ENCODE measurements at places on chromosomes 6 and 20.
A peak's percentile ranks its signal among the peaks of the same experiment; 100 is the strongest.

DNA sequence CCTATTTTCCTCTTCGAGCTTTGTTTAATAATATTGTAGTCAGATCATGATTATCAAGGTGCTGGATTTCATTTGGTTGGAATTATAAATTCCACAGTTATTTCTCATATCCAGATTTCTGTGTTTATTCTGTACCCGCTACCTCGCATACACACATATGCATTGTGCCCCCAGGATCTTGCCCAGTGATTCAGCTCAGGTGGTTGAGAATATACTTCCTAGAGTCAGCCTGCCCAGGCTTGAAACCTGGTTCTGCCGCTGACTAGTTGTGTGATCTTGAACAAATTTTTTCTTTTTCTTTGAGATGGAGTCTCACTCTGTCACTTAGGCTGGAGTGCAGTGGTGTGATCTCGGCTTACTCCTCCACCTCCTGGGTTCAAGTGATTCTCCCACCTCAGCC lies 14.7 kb downstream of the GINM1 start:
- no peak for DNase-seq

DNA sequence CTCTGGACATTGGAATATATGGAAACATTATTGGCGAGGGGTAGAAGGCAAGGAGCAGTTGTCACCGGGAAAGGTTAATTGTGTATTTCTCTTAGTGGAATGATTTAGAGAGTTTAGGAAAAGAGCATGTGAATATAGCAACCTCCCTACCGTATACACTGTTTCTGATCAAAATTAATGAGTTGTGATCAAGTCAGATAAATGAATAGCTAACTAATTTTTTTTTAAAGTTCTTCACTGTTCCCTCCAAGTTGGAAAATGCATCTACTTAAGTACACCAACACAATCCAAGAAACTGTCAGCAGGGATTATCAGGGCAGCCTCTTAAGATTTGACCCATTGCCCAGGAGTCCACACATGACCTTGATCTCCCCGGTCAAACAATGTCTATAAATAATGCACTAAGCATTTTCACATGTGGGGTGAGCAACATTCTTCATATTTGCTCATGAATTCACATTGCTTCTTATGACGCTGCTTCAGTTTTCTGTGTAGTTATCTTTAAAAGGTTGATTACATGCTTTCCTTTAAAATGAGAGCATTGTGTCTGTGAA lies 680.8 kb upstream of the NRSN1 start:
- no peak for DNase-seq

DNA sequence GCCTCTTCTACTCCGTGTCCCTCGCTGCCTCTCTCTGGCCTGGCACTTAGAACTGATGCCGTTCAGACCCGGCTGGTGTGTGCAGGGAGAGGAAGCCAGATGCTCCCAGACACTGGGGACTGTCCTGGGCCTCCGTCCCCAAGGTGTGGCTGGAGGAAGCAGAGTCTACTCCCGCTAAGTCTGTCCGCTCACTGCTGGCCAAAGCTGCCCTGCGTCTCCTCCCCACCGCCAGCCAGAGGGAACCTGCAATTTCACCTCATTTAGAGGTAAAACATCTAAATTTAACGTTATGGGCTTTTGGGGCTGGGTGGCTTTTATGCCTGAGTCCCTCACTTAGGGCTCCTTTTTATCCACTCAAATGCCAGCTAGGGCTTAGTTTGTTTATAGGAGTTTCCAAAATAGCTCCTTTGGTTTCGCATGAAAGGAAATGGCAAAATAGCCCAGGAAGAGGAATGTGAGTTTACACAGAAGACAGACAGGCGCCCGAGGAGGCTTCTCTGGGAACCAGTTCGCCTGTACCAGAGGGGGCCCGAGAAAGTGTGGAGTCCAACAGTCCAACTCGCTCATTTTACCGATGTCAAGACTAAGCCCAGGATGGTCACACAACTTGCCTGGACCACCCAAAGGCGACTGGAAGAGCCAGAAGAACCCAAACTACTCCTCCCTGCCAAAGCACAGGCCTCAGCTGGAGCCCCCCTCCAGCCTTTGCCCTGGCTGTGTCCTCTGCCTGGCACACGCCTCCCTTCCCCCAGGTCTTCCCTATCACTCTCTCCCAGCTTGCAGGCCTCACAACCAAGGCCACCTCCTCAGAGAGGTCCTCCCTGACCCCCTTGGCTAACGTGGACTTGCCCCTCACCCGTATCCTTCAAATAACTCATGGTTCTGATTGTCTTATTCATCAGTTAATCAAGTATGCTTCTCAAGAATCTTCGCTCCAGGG lies 54.5 kb downstream of the RIPOR3 start:
- DNase-seq: no peak

DNA sequence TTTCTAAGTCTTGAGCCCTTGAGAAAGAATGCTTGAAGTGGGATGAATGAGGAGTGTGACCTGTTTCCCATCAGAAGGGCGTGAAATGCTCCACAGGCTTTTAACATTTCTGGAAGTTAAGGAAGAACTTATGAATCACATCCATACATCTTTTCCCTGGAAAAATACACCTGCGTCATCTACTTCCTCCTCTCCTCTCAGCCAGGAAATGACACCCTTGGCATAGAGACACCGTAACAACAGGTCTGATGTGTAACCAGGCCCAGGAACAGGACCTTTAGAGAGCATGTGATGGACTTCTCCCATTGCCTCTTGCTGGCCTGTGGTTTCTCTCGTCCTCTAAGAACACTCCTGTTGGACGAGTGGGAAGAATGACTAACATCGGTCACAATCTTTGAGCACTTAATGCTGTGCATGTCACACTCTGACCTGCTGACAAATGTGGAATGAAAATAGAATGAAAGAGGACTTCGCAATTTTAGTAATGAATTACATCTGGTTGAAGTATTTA lies 28.5 kb upstream of the CITED2 start:
- DNase-seq: no peak

GRCh38 chr6:42452171-42453030 lies 675 bp upstream of the TRERF1 start:
- peak; percentile 62 for DNase-seq

- DNase-seq: no peak
These were observed 98.7 kb downstream of the PLEKHG1 start for GRCh38 chr6:150698391-150698790.

DNA sequence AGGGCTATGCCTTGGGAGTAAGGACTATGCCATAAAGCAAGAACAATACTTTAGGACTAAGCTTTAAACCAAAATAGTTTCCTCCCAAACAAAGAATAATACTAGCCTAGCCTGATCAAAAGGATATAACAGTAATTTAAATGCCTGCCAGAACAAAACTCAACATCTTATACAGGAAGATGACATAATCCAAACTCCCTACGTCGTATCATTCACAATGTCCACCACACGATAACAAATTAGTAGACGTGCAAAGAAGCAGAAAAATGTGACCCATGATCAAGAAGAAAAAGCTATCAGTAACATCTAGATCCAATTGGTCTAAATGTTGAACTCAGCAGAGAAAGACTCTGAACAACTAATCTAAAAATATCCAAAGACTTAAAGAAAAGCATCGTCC lies 65.8 kb downstream of the RSPH3 start:
- no peak for DNase-seq

DNA sequence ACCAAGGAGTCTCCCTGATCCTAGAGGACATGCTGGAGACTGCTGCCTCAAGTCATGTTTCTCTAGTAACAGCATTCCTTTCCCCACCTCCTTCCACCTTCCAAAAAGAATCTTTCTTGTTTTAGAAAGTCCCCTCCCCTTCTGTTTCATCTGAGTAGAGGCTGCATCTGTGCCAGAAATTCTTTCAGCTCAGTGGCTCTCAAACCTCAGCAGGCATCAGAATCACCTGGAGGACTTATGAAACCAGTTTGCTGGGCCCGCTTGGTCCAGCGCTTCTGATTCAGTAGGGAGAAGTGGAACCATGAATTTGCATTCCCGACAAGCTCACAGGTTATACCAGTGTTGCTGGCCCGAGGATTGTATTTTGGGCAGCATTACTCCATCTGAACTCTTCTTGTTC lies 55.1 kb downstream of the TMEM200A start:
- DNase-seq: no peak

GRCh38 chr6:118902726-118903125 lies 8.8 kb downstream of the ASF1A start:
- DNase-seq: no peak

- no peak for DNase-seq
These were observed 36.1 kb upstream of the PLCB4 start for GRCh38 chr20:9032758-9033157.

DNA sequence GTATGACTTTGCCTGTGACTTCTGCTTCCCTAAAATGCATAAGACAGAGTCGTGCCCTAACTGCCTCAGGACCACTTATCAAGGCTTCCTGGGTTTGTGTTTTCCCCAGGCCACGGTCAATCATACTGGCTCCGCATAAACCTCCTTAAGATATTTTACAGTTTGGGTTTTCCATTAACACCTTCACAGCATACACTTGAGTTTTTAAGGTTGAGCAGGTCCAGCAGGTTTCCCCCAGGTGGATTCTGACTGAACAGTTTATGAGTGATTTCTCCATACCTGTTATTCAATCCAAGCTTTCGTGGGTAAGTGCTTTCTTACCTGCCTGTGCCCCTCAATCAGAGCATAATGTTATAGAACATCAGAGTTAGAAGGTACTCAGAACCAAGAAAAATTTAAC lies 39.3 kb downstream of the NINL start:
- DNase-seq: no peak

DNA sequence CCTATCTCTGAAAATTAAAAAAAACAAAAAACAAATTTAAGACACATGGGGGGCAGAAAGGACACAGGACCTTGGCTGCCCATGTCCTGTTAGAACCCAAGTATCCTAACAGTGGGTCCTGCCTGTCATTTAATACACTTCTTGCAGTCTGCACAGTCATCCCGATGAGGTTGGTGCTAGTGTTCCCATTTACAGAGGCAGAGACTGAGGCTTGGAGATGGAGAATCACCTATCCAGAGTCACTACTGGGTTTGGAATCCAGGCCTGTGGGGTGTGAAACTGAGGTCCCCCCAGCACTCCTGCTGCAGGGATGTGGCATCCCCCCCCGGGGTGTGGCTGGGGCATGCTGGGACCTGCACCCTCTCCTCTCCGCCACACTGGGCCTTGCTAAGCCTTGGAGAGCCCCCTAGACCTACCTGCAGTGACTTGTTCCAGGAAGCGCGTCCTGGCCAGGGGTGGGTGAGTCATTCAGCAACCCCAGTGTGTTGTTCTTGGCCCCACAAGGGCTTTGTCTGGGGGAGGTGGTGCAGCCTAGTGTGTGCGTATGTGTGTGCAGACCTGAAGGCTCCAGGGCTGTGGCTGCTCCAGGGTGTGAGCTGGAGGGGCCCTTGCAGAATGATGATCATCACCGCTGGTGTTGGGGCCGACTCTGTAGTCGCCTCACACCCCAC lies 49.7 kb downstream of the BCAS4 start:
- DNase-seq: no peak

DNA sequence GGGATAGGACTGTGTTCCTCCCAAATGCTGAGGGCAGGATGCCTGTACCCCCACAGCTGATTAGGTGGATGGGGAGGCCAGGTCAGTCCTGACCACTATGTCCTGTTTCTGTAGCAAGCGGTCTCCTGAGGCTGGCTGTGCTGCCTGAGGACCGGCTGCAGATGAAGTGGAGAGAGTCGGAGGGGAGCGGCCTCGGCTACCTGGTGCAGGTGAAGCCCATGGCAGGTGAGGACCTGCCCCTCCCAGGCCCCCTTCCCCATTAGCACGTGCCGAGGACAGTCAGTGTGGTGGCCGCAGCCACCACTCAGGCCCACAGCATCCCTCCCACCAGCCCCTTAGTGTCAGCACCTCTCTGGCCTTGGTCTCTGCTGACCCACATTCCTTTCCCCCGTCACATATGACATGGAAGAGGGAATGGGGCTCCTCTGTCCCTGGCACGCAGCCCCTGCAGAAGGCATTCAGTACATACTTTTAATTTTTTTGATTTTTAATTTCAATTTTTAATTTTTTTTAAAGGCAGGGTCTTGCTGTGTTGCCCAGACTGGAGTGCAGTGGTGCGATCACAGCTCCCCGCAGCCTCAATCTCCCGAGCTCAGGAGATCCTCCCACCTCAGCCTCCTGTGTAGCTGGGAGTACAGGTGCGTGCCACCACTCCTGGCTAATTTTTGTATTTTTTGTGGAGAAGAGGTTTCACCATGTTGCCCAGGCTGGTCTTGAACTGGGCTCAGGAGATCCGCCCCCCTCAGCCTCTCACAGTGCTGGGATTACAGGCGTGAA lies 5.0 kb downstream of the COL20A1 start:
- no peak for DNase-seq

DNA sequence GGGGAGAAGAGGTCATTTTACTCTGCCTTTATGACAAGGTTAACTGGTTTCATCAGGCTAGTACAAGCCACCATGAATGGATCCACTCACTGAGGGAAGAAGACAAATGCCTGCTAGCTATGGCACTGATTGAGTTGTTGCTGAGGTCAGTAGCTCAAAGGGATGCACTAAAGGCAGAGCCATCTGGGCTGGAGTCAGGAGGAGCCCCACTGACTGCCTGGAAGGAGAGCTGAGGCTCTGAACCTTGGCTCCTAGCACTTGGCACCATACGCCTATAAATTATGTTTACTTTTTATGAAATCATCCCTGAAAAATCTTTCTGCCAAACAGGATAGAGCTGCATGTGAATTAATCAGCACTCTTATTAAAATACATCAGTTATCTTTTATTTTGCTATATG lies 104.6 kb downstream of the DTD1 start:
- DNase-seq: no peak

DNA sequence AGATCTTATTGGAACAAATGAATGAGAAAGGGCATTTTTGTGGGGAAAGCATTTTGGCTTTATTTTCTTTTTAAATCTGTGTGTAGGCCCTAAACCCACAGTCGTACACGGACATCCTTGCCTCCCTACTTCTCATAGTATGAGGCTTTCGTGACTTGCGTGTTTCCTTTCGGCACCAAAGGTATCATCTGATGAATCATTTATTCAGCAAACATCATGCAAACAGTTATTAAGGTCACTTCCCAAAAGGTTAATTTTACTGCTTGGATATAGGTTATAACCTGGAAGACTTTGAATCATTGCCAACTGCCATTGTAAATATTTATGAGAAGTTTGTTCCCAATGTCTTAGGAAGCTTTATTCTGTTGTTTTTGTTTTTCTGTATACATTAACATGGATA lies 15.1 kb upstream of the SLC22A2 start:
- no peak for DNase-seq

DNA sequence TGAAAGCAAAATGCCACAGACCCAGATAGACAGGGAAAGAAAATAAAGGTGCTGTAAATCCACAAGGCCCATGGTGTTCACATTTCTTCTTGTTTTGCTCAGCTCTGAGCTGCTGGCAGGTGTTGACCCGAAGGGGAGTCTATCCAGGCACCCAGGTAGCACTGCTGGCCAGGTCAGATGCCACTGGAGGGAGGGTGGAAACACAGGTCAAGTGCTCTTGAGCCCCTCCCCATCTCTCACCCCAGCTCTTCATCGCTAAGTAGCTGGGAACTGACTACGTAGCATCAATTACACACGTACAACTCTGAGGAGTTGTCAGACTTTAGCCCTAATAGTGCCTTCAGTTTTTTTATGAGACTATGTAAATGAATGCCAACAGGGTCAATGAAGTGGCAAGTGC lies 287.8 kb upstream of the QKI start:
- no peak for DNase-seq

GRCh38 chr6:112269979-112270566 lies 15.7 kb upstream of the LAMA4 start:
- DNase-seq: no peak
